A549 treated with dexamethasone at 1 μM for 4 hours (cell line): ENCODE measurements at places on chromosomes 7 and 10. TPM values are rescaled to one million over a fixed set of nuclear protein-coding genes. Genes with fewer than 3 reads are reported as not detected.

The FEZF1 gene
- total RNA-seq, result not detected in 5 replicates

The CD36 gene
- total RNA-seq, result 0.06 to 0.15 TPM (median 0.08 TPM) in 4 of 5 replicates, not detected in the other

The NPC1L1 gene
- total RNA-seq, result 0.06 to 0.12 TPM (median 0.09 TPM) in 5 replicates

The NSMCE4A gene
- total RNA-seq, result 54.7 to 60.9 TPM (median 58.5 TPM) in 5 replicates

The VAX1 gene
- total RNA-seq, result 1.0 to 1.5 TPM (median 1.3 TPM) in 5 replicates

The WBP1L gene
- total RNA-seq, result 21.9 to 31.1 TPM (median 30.2 TPM) in 5 replicates
